ENCODE measurements at places on chromosomes 7 and 10.

DNA sequence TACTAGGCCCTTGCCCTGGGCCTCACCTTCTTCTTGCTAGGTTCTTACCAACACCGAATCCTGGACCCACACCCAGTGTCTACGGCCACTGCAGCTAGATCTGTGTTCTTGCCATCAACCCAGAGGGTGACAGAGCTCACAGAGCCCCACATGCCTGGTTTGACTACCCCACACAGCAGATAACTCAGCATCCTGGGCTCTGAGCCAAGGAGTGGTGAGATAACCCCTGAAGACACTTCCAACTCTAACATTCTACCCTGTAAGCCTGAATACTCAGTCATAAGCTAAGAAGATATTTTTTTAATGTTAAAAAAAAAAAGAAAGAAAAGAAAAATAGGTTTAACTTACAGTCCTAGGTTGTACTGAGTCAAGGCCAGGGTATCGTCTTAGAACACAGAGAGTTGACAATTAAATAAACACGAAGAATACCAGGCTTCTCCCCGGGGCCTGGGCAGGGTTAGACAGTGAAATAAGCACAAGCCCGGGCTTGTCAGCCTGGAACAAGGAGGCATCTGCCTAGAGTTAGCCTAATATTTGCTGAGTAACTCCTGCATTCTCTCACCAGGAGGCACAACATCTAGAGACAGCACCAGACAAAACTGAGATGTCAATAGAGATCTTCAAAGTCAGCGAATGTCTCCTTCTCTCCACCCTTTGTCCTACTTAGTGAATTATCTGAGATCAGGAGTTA is 556.5 kb upstream of the LRRN3 start:
- no peak for DNase-seq

- DNase-seq: no peak
Observed at GRCh38 chr10:48251152-48251524, 23.4 kb downstream of the FRMPD2 start.

GRCh38 chr7:27424749-27425148 is 182.1 kb downstream of the EVX1 start:
- DNase-seq: no peak

GRCh38 chr10:105241254-105241653 is 600.2 kb downstream of the SORCS3 start:
- no peak for DNase-seq

DNA sequence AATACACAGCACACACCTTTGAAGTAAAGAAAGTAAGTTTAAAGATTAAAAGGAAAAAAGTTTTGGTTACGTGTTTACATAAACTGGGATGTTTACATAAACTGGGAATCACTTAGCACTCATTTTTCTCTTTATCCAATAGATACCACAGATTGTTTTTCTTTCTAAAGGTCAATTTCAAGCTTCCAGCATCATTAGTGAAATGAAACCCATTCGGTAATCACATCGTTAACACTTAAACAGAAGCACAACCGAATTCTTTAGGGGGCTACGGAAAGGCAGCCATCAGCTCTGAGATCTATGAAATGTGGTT is 1.1 kb downstream of the ODAD2 start:
- no peak for DNase-seq

- DNase-seq: no peak
Observed at GRCh38 chr7:90788052-90788451, 191.9 kb downstream of the CDK14 start.

- no peak for DNase-seq
Observed at GRCh38 chr7:36318116-36318515, 71.5 kb upstream of the ANLN start.

- DNase-seq: no peak
Observed at GRCh38 chr7:124328774-124329173, 295.9 kb upstream of the TMEM229A start.

- no peak for DNase-seq
Observed at GRCh38 chr10:16894821-16895220, 77.6 kb upstream of the RSU1 start.

DNA sequence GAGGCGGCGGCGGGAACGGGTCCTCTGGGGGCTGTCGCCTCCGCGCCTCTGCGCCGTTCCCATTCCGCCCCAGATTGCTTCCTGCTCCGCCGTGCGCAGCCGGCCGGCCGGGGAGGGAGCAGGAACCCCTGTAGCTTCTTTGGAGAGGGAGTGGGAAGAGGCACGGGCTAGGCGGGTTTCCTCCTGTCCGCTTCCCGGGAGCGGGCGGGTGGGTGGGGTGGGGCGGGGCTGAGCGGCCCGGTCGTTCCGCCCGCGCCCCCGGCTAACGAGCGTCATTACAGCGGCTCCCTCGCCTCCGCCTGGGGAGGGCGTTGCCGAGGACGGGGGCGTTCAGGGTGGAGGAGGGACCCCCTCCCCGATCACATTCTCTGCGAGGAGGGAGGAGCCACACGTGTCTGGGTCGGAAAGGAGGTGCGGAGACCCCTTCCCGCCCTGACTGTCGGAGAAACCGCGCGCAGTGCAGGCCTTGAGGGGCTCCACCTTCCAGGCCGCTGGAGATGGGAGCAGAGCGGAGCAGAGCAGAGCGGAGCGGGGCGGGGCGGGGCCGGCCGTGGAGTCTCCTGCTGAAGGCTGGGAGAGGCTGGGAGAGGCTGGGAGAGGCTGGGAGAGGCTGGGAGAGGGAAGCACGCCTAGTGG is 39.7 kb downstream of the AGAP3 start:
- no peak for DNase-seq

DNA sequence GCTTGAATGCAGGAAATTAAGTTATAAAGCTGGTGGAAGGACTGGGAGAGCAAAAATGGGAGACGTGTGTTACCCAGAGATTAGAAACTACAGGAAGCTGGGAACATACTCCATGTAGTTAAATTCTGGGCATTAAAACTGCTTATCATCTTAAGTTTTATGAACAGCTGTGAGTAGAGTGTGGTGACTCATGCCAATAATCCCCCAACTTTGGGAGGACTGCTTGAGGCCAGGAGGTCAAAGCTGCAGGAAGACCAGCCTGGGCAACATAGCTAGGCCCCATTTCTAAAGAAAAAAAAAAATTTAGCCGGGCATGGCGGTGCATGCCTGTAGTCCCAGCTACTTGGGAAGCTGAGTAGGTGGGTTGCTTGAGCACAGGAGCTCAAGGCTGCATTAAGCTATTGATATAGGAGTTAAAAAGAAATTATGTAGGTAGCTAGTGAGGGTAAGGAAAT is 56.2 kb upstream of the SEPHS1 start:
- no peak for DNase-seq

DNA sequence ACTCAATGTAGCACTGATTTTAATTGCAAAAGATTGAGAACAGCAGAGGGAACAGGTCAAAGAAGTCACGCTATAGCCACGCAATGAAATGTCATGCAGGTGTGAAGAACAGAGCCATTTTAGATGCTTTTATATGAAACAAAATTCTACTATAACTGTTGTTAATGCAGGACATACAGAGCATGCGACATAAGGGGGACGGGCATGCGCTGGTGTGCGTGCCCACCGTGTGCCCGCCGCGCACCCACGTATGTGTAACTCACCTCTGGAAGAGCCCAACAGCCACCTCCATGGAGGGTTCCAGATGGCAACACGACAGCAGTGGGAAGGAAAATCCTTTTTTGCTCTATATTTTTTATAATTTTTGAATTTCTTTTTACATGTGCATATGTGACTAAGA is 410.0 kb upstream of the RNF32 start:
- DNase-seq: no peak

GRCh38 chr10:31070025-31070424 is 38.4 kb upstream of the ZNF438 start:
- no peak for DNase-seq

- no peak for DNase-seq
Observed at GRCh38 chr7:148118371-148118770, 472.2 kb upstream of the C7orf33 start.

GRCh38 chr10:117555017-117555416 is 12.5 kb downstream of the EMX2 start:
- DNase-seq: no peak

DNA sequence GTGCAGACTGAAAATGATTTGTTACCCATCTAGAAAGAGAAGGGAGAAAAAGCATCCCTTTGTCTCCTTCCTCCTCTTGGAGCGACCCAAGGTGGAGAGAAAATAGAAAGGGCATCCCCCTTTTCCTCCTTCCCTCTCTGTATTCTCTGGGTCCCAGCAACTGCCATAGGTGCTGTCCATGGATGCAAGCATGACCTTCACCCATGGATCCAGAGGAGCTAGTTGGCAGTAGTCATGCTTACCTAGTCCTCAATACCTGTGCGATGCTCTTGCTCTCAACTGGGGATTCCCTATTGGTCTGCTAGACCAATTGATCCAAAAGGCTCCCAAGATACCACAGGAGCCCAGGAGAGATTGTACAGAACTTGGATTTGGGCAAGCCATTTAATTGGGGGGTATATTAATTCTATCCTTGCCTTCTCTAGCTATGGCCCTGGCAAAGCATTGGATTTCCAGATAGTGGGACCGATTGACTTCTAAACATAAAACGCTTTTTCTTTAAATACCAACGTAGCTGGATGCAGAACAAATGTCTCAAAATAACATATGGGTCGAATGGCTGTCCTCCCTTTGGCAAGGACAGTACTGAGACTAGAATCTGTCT is 547.8 kb upstream of the IGFBP3 start:
- DNase-seq: peak; percentile 32

DNA sequence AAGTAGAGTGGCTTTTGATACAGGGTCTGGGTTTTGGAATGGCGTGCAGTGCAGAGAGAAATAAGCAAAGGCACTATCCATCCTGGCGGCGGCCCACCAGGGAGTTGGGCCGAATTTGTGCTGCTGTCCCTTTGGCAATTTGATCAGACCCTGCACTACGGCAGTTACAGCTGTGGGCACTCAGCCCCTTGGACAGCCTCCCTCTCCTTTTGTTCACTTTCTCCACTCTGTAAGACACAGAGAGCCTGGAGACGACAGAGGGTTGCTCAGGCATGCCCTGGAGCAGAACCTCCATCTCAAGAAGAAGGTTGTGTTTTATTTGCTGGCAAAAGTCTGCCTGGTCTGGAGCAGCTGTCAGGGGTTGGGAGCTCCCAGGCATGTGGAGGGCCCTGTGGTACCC is 55.8 kb downstream of the LHPP start:
- no peak for DNase-seq

GRCh38 chr7:19327018-19327417 is 181.8 kb upstream of the FERD3L start:
- no peak for DNase-seq

- DNase-seq: peak; percentile 59
Observed at GRCh38 chr10:72875250-72876055, 18.1 kb upstream of the OIT3 start.

DNA sequence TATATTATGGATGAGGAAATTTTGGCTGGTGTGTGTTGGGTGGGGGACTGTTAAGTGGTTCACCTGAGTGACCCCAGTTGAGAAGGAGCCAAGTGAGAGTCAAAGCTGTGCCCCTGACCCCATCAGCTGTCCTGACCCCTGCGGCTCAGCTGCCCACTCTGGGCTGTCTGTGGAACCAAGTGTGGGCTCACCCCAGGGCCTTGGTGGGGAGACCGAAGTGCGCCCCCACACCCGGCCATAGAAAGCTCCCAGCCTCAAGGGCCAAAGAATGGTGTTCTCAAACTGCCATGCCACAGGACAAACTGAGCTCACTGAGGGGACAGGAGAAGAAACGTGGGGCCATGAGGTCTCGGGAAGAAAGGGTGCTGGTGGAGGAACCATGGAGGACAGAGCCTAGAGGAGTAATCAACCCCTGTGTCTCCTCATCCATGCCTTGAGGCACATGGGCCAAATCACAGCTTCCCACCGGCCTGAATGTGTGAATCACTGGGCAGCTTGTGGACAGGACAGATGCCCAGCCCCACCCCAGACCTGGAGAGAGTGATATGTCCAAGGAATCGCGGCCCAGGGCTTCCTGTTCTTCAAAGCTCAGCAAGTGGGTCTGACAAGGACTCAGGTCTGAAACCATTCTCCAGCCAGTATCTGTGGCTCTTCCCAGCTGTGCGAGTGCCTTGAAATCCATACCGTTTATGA is 86.2 kb upstream of the CACUL1 start:
- DNase-seq: no peak

DNA sequence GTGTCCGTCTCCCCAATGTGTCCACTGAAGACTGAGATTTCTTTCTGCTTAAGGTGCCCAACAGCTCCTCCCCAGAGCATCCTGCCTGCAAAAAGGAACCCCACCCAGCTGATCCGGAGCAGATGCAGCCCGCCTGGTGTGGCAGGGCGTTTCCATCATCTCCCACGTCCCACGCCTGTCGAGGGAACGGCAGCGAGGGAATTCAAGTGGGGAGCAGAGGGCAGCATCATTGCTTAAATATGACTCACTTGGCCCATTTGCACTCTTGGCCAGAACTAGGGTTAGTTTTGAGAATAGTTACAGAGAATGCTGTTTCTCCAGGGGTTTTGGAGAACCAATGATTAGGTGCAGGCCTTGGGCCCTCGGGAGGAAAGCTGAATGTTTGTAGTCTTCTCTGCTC is 20.8 kb downstream of the VWA2 start:
- no peak for DNase-seq

- DNase-seq: peak; percentile 98
Observed at GRCh38 chr10:3850999-3851937, 66.3 kb upstream of the KLF6 start.

DNA sequence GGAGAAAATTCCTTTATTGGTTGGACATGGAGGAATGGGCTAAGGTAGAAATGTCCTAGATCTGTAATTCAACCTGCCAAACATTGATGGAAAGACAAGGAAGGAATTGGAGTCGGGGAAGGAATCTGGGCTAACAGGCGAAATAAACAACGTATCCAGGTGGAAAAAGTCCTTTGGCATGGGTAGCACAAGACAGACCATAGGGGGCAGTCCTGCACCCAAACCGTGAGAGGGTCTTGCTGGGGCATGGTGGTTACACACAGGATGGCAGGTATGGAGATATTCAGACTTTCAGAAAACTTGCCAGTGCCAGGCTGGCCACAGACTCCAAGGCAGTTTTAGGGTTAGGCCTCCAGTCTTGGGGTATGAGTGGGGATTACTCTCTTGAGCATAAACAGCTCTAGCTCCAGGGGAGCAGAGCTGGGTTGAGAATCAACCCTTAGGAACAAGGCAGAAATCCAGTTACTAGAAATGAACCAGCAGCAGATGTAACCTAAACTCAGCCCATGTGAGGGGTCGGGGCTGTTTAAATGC is 188.6 kb upstream of the GDF10 start:
- DNase-seq: no peak

- DNase-seq: no peak
Observed at GRCh38 chr7:139738101-139738489, 39.7 kb downstream of the HIPK2 start.

DNA sequence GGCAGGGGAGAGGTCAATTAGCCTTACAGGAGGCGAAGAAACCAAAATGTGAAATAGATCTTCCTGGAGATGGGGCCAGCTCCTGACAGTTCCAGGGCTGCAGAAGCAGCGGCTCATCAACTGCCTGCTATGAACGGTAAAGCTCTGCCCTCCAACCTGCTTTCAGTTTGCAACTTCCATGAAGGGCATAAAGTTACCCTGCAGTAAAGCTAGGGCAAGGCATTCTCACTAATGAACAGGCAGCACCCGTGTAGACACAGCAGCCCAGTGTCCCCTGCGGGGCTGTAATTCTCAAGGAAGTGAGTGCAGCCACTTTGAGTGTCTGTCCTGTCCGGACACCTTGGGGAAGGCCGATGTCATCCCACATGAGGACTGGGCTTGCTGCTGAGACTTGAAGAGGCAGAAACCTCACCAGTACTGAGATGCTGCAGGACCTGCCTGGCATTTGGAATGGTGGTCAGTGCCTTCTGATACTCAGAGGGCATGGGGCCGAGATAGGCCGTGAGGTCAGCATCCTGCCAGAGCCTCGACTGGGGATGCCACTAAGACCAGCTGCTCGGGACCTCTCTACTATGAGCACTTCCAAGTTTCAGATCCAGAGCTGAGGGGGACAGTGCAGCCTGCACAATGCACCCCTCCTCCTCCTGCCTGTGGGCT is 26.1 kb upstream of the C10orf53 start:
- no peak for DNase-seq

GRCh38 chr7:124785994-124786393 is 20.4 kb upstream of the GPR37 start:
- no peak for DNase-seq

All from Kasumi-1 (cell line).